Right ventricle myocardium superior (tissue), 1 donor: ENCODE measurements at places on chromosomes 16 and 17. TPM values are rescaled to one million over a fixed set of nuclear protein-coding genes. Genes with fewer than 3 reads are reported as not detected.
A peak's percentile ranks its signal among the peaks of the same experiment; 100 is the strongest.

GRCh38 chr16:88086571-88087516, 135.6 kb downstream of the BANP start:
- no peak for DNase-seq

The TP53TG3D gene
- 0.89 TPM for total RNA-seq

DNA sequence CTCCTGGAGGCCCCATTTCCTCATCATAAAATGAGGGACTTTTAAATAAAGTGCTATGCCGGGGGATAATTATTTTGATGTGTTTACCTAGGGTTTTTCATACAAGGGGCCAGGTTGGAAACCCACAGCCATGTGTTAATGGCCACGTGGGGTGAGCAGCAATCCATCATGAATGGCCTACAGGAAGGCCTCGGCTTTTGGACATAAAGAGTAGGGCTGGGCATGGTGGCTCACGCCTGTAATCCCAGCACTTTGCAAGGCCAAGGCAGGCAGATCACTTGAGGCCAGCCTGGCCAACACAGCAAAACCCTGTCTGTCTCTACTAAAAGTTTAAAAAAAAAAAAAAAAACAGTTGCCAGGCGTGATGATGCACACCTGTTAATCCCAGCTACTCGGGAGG, 40.3 kb downstream of the MEAK7 start:
- DNase-seq: peak; percentile 3

- DNase-seq: no peak
Observed at GRCh38 chr16:15726715-15727114, 76.7 kb downstream of the NDE1 start.

The PRSS33 gene
- not detected for total RNA-seq

DNA sequence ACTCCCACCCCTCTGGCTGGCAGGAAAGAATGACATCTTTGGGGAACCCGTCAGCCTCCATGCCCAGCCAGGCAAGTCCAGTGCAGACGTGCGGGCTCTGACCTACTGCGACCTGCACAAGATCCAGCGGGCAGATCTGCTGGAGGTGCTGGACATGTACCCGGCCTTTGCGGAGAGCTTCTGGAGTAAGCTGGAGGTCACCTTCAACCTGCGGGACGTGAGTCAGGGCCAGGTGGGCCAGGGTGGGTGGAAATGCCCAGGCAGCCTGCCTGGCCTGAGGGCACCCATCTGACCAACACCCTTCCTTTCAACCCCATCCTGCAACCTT, 8.1 kb upstream of the DCAF7 start:
- DNase-seq: no peak
